Right atrium auricular region (tissue), 2 donors: ENCODE measurements at places on chromosomes 1 and 21. TPM values are rescaled to one million over a fixed set of nuclear protein-coding genes. Genes with fewer than 3 reads are reported as not detected.

TINAGL1 gene
- total RNA-seq: 264 TPM

S100B gene
- total RNA-seq: 5.8 TPM

BGLAP gene
- not detected for total RNA-seq

MYBPH gene
- total RNA-seq: not detected

KRTAP19-2 gene
- not detected for total RNA-seq

SPRR1B gene
- not detected for total RNA-seq

OR2M4 gene
- not detected for total RNA-seq

GPR3 gene
- 2.9 TPM for total RNA-seq

DNA sequence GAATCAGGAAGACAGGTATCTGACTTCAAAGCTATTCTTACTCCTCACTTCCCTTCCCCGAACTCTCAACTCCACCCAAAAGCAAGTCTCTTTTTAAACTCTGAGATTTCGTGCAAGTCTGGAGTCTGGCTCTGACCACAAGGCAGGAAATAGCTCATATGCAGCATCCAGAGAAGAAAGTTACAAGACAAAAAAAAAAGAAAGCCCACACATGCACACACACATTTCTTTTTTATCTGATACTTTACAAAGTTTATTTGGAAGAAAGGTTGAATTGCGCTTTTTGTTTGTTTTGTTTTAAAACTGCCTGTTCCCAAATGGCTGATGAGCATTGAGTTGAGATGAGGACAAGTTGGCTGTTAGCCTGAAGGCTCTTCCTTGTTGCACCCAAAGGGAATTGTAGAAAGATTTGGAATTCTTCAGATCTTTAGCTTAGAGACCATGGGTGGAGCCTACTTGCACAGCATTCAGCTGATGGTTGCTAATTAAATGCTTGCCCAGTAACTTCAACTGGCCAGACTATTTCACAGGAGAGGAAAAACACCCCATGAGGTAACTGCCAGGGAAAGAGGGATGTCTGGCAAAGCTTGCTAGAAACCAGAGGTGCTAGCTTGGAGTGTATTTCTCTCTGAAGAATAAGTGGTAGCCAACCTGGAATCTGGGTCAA lies 490.3 kb downstream of the TTLL7 start:
- DNase-seq: no peak

DNA sequence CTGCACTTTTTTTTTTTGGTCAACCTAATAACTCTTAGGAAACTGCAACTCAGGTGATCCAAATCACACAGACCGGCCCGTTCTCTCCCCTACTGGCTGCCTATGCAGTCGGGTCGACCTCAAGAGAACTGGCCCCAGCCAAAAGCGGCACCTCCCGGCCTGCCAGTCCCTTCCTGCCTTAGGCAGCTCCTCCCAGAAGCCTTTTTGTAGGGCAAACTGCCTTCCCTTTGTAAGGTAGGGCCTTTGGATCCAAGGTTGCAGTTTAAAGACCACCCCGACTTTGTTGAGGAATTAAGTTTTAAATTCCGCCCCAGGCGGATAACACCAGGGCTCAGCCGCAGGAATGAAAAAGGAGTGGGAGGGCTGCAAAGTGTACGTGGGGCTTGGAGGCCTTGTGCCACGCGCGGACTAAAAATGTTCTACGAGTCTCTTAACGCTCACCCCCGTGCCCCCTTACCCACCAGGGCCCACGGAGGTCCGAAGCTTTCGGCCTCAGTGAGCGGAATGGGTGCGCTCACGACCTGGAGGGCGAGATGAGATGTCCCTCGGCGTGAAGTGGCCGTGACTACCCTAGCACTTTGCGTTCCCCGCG lies 642 bp upstream of the ST3GAL3 start:
- no peak for DNase-seq

GRCh38 chr21:38257667-38258066 lies 876 bp downstream of the KCNJ15 start:
- no peak for DNase-seq

GRCh38 chr1:108847494-108847893 lies 9.4 kb downstream of the AKNAD1 start:
- DNase-seq: no peak

GRCh38 chr1:85550784-85551516 lies 29.6 kb upstream of the CCN1 start:
- no peak for DNase-seq

GRCh38 chr1:6104631-6105030 lies 58.9 kb downstream of the KCNAB2 start:
- no peak for DNase-seq

DNA sequence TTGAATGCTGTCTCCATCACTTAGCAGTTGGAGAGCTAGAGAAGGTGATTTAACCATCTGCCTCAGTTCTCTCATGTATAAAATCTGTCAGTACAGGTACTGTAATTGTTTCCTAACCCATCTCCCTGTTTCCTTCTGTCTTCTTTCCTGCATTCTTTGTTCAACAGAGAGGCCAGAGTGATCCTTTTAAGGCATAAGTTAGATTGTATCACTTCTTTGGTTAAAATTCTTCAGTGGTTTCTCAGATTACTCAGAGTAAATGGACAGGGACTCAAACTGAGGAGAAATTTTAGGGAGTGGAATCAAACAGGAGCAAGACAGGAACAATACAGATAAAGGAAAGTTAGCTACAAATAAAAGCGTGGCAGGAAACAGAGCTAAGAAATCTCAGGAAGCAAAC lies 45.2 kb upstream of the SSX2IP start:
- no peak for DNase-seq

DNA sequence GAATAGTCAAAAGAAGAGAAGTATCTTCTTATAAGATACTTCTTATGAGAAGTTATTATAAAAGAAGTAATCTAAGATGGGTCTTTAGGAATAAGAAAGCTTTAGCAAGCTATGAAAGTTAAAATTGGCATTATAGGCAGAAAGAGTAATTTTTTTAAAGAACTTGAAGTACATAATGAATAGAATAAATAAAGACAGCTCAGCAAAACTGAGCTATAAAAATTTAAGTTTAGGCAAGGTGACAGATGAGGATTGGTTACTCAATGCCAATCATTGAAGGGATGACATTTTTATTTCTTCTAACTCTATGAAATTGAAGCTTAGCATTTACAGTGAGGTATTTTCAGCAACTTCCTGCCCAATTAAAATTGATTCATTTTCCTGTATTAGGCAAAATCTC lies 966.8 kb downstream of the BRINP3 start:
- no peak for DNase-seq

DNA sequence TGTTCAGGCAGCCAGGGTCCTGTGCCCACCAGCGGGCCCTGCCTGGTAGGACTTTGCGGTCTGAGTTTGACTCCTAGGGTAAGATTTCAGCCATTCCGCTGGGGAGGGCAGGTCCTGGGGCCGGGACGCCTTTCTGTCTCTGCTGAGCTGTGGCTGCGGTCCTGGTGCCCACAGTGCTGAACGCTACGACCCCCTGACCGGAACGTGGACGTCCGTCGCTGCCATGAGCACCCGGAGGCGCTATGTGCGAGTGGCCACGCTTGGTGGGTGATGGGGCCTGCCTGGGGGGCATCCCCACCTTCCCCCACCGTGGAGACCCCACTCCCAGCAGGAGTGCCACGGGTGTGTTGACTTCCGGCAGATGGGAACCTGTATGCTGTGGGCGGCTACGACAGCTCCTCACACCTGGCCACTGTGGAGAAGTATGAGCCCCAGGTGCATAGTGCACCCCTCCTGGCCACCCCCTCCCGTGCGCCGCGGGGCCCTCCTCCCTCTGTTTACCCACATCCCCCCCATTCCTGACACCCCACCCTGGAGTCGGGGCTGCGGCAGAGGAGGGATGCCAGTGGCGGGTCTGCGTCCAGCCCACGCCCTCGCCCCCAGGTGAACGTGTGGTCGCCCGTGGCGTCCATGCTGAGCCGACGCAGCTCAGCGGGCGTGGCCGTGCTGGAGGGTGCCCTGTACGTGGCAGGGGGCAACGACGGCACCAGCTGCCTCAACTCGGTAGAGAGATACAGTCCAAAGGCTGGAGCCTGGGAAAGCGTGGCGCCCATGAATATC lies 2.3 kb upstream of the PLEKHN1 start:
- no peak for DNase-seq

- no peak for DNase-seq
These were observed 80.8 kb downstream of the S1PR1 start for GRCh38 chr1:101317590-101317989.

- no peak for DNase-seq
These were observed 11.8 kb downstream of the C1orf174 start for GRCh38 chr1:3888301-3888700.

GRCh38 chr1:17941431-17942189 lies 166.0 kb upstream of the IGSF21 start:
- no peak for DNase-seq

DNA sequence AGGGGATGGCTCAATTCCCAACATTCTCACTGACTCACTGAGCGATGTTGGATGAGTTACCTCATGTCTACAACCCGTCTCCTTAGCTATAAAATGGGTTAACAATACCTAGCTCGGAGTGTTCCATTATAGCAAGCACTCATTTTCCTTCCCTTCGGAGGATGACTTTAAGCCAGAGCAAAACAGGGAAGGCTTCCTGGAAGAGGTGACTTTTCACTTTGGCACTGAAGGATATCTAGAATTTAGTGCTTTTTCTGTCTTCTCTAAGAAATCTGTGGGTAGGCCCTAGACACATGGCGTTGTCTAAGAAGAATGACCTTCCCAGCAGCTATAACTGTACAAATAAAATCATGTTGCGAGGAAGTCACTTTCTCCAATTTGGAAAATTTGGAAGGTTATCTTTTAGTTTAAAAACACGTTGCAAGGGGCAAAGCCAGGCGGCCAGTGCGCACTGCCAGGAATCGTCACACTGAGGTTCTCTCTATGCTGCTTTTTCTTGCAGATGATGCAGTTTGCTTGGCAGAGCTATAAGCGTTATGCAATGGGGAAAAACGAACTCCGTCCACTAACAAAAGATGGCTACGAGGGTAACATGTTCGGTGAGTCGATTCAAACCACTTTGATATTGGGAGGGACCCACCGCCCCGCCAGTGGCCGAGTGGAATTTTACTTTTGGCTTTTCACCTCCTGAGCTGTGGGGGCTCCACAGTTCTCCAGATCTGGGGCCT lies 69.5 kb downstream of the MAN1C1 start:
- peak; percentile 79 for DNase-seq

GRCh38 chr1:119787776-119788175 lies 19.1 kb upstream of the HMGCS2 start:
- no peak for DNase-seq

- DNase-seq: no peak
These were observed 66.4 kb downstream of the LMX1A start for GRCh38 chr1:165290148-165290547.
